ENCODE measurements at places on chromosomes 2 and 18.

DNA sequence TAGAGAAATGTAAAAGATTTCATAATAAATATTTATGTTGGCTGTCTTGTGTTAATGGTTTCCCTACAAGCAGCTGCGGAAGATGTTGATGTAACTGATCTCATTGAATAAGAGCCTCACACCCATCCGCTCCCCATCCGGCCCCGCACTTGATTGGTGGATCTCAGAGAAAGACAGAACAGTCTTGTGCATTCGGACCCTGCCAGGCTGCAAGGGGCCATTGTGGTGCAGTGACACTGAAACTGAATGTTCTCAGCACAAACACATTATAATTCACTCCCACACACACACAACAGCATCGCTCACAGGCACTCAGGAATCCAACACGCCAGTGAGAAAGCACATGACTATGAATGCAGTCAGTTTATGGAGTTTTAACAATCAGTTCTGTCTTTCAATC, 47.8 kb downstream of the PRELID3A start:
- no peak for DNase-seq

- no peak for DNase-seq
These were observed 511.2 kb upstream of the FSIP2 start for GRCh38 chr2:185227391-185227790.

DNA sequence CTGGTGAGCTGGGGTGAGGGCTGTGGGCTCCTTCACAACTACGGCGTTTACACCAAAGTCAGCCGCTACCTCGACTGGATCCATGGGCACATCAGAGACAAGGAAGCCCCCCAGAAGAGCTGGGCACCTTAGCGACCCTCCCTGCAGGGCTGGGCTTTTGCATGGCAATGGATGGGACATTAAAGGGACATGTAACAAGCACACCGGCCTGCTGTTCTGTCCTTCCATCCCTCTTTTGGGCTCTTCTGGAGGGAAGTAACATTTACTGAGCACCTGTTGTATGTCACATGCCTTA, 10.5 kb downstream of the PROC start:
- no peak for DNase-seq

DNA sequence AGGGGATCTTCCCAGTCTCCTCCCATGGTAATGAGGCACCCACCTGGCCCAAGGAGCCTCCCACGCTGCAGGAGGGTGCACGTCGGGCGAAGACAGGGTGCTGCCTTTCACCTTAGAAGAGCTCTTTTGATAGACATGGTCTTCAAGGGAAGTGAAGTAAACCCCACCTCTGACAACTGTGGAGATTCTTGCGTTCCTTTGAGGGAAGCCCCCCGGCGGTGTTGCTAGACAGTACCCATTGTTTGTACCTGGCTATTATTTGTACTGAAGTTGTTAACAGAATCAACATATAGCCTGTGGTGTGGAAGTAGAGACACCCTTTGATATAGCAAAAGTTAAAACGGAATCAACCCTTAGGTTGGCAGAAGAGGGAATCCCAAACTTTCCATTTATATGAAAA, 648.0 kb downstream of the GALR1 start:
- DNase-seq = no peak

DNA sequence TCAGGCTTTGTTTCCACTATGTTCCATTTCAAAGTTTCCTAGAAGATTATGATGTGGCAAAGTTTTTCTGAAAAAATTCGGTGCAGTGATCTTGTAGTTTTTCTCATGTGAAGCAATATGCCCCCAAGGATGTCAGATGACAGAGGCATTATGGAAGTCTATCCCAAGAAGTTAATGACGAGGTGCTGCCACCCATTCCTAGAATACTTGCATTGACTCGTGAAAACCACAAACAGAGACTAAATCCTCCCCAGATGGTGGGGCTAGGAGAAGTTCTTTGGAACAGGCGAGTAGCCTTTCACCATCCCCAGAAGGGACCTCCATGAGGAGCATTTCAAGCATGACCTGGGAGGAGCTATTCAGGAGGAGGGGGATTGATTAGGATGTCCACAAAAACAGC, 40.2 kb upstream of the COPS8 start:
- DNase-seq = no peak

GRCh38 chr2:220152281-220152935, 525.0 kb downstream of the SLC4A3 start:
- DNase-seq = no peak

DNA sequence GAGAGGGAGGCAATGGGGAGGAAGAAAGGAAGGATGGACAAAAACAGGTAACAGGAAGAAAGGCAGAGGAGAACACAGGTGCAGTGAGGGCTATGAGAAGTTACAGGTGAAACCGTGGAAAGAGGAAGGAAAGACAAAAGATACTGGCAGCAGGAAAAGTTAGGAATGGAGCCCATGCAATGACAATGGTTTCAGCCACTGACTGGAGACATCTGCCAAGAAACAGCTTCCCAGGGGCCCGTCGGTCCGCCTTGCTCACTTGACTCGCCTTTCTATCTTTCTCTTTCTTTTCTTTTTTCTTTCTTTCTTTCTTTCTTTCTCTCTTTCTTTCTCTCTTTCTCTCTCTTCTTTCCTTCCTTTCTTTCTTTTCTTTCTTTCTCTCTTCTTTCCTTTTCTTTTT, 37.5 kb downstream of the ST8SIA5 start:
- no peak for DNase-seq

DNA sequence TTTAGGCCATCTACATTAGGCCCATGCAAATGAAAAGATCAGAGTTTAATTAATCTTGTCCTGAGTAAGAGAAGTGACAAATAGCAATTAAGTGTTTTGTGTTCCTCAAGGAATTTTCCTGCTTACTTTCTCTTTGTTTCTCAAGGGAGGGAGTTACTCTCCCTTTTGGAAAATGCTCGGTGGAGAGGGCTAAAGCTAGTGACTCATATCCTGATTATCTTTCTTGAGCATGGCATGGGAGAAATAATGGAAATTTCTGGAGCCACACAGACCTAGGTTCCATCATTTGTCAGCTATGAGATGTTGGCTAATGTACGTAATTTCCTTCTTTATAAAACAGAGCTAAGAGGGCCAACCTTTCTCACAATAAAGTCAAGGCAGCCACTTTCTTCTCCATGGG, 177.1 kb downstream of the ETAA1 start:
- DNase-seq = peak; percentile 80

DNA sequence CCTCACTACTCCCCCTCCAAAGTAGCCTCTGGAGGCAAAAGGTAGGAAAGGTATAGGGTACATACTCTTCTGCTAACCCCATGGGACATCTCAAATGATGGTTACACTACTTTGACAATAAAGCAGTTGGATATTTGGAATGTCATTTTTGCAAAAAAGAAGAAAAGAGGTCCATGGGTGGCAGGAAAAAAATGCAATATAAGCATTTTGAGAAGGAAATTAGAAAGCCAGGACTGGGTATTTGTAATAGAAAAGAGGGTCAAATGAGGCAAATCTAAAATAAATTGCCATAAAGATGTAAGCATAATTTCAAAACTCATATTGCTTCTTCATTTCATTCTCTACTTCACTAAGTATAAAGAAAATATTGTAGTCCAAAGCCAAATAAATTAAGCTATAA, 280.2 kb downstream of the NOL4 start:
- DNase-seq = no peak
